ENCODE measurements at places on chromosomes 6 and 20.

- DNase-seq = no peak
Observed at GRCh38 chr6:15907914-15908518, 220.9 kb upstream of the MYLIP start.

DNA sequence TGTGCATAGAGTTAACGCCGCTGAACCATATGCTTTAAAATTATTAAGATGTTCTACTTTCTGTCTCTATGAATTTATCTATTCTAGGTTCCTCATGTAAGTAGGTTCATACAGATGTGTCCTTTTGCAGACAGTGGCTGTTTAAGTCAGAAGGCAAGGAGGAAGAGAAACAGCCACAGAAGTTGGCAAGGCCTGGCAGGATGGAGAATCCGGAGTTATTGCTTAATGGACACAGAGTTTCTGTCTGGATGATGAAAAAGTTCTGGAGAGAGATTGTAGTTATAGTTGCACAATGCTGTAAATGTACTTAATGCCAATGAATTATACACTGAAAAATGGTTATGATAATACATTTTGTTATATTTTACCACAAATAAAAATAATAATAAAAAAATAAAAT is 283.6 kb upstream of the CNR1 start:
- no peak for DNase-seq

GRCh38 chr6:56250266-56250665 is 2.9 kb upstream of the COL21A1 start:
- DNase-seq = no peak

DNA sequence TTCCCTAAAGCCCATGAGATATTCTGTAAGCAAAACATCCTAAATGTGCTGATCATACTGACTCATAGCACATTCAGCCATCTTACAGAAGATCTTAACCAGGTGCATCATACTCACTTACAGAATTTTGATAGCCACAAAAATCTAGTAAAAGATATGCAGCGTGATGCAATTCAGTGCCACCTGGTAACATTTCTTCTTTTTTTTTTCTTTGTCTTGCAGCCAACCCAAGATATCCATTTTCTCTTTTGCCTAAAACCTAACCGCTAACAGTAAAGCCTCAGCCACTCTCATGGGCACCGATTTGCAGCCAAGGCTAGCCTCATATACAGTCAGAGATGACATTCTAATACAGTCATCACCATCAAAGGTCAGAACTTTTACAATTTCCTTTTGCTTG is 293.3 kb downstream of the HACE1 start:
- no peak for DNase-seq

DNA sequence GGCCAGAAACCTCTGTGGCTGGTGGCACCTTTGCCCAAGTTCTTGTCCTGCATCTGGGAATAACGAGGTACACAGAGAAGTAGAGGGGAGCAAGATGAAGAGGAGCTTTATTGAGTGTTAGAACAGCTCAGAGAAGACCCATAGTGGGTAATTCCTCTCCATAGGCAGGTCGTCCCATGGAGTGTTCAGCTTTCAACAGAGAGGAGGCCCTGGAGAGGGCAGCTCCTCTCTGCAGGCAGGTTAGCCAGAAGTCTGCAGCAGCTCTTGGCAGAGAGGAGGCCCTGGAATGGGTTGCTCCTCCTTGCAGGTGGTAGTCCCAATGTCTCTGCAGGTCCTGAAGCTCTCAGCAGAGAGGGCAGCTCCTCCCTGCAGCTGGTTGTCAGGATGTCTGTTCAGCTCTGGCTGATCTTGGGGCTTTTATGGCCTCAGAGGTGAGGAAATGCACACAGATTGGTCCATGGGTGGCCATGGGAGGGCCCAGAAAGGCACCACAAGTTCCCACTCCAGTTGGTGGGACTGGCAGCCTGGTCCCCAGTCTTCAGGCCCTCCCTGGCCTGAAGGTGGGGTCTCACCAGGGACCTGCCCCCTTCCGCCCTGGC is 89.0 kb downstream of the IPCEF1 start:
- no peak for DNase-seq

DNA sequence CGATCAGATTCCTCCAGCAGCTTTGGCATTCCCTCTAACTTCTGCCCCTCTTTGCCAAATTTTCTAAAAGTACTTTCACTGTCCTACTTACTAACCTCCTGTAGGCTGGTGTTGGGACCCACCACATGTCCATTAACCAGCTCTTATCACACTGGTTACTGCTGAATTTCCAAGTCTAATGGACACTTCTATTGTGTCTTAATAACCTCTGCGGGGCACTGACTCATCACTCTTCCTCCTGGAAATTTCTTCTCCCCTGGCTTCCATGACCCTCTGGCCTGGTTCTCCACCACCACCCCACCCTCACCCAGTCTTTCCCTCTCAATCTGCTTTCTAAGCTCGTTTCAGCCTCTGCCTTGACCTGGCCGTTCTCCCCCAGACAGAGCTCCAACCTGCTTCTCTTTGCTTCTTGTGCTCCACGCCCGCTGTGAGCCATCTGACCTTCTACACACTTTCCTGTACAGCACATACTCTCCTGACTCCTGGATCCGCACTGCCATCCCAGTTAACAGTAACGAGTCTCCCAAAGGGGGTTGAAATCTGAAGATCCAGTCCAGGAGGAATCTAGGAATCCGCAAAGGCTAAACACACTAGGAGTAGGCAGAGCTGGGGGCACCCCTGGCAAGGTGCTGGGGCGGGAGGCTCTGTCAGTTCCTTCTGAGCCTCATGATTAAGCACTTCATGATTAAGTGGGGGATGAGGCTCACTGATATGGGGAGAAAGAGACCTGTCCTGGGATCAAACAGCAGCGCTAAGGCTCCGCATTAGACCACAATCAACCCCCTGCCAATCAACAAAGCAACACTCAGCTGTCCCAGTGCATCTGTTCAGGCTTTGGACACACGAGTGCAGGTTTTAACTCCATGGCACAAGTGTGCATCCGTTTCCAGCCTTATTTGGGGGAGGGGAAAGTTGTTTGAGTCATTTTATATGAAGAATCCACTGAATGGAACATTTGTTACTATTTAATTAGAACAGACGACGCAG is 146.3 kb downstream of the LY86 start:
- DNase-seq = no peak

DNA sequence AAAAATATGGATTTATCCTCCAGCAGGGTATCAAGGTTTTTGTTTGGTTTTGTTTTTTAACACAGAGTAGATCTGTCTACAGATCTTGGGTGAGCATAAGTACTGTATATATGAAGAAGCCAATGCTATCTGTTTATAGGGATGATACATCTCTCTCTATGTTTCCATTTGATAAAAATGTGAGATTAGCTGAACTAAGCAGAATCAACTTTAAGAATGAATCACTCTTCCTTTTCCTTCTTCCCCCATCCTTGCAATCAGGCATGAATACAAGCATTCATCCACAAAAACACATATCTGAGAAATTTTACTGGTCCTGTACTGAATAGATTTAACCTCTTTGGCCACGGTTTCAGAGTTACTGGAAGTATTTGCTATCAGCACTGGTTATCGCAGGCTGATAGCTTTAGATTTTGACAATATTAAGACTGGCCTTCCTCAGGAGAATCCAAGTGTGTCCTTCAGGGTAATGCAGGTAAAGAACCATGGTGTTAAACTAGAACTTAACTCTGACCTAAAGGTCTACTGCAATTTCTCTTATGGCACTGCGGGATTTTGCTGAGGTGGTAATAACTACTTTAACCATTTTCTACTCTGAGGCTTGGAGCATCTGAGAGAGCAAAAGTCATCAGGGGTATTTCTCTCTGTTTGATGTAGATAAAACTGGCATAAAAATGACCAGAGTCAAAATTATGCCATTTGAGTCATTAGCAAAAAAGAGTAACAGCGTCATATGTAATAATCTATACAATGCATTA is 1.5 kb downstream of the SNAP25 start:
- DNase-seq = no peak

DNA sequence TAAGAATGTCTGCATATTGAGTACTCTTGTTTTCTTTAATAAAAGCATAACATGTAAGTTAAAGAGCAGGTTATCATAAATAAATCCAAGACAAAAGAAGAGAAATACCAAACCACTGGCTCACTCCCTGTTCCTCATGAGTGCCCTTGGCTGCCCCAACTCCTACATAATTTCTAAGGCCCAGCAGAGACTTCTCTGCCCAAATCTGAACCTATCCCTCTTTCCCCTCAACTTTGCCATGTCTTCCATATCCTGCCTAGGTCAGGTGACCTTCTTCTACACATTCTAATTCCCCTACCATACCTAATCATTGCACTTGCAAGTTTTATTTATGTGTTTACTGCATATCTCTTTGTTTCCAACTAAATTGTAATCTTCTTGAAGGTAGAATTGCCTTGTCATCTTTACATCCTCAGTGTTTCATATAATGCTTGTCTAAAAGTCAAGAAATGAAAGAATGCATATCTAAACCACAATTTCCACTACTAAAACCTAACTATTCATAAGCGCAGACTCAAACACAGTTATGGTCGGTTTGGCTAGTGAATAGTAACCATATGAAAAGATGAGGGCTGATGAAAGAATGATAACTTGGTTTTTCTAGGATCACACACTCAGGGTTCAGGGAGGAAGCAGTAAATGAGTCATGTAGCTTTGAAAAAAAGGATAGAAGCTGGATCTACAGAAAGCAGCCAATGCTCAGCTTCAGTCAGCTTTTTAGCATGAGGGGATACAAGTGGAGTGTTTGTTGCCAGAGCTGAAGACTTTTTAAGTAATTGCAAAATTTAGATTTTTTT is 53.3 kb upstream of the EYA4 start:
- DNase-seq = no peak

All from CD4-positive, alpha-beta T cell (primary cell).